ENCODE measurements at places on chromosomes 2 and 18.

- DNase-seq: no peak
Observed at GRCh38 chr2:11698009-11698922, 28.3 kb upstream of the NTSR2 start.

DNA sequence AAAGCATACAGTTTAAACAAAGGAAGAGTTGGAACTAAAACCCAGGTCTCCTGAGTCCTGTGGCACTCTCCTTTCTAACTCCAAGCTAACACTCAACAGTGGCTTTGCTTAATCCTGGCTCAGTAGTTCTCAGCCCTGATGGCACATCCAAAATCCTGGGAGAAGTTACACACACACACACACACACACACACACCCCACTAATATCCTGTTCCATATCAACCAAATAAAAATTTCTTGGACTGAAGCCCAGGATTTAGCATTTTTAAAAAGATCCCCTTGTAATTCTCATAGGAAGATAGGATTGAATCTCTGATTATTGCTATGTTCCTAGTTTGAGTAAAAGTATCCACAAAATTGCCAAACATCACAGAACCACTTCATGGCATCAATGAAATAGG, 136.1 kb upstream of the RIOK3 start:
- no peak for DNase-seq

- DNase-seq: no peak
Observed at GRCh38 chr2:236813766-236814165, 244.1 kb downstream of the ACKR3 start.

DNA sequence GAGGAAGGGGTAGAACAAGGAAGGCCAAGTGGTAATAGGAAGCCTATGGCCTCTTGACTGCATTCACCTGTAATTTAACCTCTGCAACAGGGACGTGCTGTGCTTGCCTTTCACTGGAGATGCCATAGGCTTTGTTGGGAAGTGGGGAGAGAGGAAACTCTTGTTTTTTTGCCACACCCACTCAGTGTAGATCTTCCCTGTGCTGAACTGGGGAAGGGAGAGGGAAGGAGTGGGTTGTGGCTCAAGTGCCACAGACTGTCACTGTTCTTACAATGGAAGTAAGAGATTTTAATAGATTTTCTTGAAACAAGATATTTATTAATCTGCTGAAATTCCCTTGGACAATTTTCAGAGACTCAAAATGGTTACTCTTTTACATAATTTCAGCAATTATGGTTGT, 127.3 kb downstream of the FAM210A start:
- no peak for DNase-seq

- DNase-seq: no peak
Observed at GRCh38 chr2:127054604-127054930, 52.4 kb downstream of the BIN1 start.

DNA sequence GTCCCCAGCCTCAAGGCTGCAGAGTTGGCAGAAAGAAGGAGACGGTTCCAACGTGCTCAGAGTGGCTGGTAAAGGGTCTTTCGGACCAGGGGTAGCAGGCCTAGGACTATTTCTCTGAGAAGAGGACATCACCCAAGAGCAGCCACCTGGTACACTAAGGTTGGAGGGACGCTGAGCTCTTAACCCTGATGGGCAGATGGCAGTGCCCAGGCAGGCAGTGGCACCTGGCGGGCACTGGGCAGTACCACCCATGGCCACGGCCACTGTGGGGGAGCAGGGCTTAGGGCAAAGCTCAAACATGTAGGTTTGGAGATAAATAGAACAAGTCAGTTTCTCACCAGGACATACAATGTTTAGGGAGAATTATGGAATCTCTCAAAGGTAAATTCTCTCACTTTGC, 53.5 kb downstream of the MBP start:
- no peak for DNase-seq

DNA sequence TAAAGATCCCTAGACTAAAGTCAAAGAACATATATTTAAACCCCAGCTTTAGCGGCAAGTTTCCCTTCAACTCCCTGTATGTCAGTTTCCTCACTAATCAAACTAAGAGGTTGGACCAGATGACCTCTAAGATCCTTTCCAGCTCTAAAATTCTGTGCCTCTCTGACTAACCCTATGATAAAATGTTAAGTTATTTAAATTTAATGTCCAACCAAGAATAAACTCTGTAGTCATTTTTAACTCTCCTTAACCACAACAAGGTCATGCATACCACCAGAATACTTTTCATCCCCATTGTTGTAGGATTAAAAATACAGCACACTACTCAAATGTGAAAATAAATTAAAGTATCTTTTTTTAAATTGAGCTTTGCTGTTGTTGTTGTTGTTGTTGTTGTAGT, 5.2 kb upstream of the PDE1A start:
- DNase-seq: no peak

DNA sequence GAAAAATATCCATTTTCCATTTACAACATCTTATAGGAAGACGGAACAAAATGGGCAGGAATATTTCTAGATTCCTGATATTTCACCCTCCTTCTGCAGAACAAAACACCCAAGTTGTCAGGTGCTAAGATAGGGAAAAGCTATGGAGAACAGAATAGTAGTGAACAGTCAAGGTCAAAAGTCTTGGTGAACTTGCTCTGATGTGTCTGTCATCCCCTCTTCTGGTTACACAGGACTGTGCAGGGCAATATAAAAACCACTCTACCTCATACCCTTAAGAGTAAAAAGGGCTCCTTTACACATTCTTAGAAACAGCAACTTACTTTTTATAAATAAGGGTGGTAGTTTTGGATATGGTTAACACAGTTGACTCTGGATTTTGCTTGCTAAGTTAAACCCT, 4.4 kb downstream of the MYL1 start:
- no peak for DNase-seq

DNA sequence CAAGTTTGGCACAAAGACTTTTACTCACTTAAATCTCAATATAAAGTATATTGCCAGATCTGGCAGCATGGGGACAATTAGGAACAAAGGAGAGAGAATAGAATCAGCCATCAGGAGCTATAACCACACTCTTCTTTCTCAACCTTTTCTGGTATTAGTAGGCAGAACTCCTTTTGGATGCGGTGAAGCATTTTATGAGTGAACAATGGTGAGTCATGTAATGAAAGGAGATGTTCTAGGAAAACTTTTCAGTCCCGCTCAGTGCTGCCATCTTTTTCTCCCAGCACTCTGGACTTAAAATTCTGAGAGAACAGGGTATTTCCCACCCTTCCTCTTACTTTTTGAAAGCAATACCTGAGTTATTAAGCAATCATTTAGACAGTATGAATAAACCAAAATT, 32.2 kb downstream of the PLEKHA3 start:
- DNase-seq: no peak

GRCh38 chr2:118490330-118490729, 357.1 kb downstream of the EN1 start:
- DNase-seq: no peak

- DNase-seq: no peak
Observed at GRCh38 chr18:53795061-53795460, 429.4 kb downstream of the MBD2 start.

DNA sequence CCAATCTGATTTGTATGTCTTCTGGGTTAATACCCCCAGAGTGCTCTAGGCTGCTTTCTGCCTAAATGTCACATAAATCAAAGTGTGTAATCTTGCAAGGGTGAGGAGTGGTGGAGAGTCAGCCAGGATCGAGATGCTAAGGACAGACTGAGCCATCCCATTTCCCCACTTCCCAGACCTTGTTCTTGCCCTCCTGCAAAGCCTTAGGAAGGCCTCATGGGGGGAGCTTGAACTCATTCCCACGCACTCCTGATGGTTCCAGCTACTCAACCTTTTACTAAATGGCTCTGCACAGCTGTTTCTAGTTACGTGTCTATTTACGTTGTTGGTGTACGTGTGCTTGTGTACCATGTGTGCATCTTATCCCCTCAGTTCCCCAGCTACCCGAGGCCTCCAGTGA, 423.6 kb upstream of the TNP1 start:
- DNase-seq: no peak

DNA sequence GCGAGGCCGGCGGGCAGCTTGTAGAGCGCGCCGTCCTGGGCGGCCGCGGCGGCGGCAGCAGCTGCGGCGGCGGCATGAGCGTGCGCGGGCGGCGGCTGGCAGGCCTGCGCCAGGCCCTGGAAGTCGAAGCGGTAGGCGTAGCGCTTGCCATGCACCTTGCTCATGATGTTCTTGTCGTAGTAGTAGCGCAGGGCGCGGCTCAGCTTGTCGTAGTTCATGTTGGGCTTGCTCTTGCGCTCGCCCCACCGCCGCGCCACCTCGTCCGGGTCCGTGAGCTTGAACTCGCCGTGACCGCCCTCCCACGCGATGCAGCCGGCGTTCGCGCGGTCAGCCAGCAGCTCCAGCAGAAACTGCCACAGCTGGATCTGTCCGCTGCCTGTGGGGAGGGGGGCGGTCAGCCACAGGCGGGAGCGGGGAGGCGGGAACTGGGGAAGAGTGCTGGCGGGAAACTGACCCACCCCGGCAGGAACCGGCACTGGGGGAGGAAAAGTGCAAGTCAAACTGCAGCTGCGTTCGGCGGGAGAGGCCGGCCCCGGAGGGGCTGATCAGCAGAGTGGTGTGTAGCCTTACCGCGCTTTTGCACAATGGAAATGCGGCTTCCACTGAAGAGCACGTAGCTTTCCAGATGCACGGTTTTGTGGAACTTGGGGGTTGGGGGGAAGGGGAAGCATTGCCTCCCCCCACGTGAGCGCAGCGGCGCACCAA, 3.0 kb downstream of the FEV start:
- no peak for DNase-seq

GRCh38 chr18:7459851-7460770, 107.0 kb upstream of the PTPRM start:
- no peak for DNase-seq

- no peak for DNase-seq
Observed at GRCh38 chr18:49566217-49566770, 4.4 kb downstream of the LIPG start.
